ENCODE measurements at places on chromosomes 12 and 14.
A peak's percentile ranks its signal among the peaks of the same experiment; 100 is the strongest.

GRCh38 chr12:57864442-57865083, 18.0 kb upstream of the CTDSP2 start:
- DNase-seq = no peak

DNA sequence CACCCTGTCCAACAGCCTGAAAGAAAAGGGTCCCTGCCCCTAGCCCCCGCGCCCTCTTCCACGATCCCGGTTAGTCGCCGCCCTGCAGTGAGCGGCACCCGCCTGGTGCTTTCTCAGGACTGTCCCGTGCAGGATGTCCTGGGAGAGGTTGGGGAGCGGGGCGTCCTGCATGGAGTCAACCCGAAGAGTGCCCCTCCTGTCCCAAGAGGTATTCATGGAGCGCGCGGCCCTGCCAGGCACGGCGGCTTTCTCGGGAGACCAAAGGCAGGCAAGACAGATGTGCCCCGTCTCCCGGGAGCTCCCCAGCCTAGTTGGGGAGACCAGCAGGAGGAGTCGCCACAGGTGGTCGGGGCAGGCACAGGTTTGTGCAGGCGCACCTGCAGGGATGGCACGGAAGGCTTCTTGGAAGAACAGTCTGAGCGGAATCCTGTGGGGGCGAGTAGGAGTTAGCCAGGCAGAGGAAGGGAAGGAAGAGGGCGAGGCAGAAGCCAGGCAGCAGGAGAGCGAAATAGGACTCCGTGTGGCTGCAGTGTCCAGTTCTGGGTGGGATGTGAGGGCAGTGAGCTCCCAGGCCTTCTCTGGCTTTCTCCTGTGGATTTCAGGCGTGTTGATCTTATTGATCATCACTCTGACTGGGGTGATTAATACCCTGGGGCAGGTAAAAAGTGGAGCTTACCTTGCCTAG, 723 bp downstream of the SIVA1 start:
- DNase-seq = peak; percentile 22

GRCh38 chr14:92540472-92541048, 27.0 kb downstream of the RIN3 start:
- peak; percentile 68 for DNase-seq

- no peak for DNase-seq
Observed at GRCh38 chr14:42778984-42779383, 1172.3 kb downstream of the LRFN5 start.

DNA sequence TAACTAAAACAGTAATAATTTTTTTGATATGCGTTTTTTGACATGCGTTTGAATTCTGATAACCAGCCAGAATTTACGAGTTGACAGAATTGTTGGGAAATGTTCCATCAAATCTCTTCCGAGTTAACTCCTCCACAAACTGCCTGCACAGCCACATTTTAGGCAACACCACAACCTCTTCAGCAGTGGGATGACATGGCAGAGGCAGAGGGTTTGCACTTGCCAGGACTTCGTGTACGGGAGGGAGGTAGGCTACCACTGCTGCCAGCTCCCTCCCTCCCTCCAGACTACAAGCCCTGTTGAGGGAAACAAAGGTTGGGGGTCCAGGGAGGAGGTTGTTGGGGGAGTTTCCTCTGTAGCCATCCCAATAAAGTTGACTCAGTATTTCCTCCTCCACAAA, 14.5 kb upstream of the ACTR6 start:
- DNase-seq = no peak

DNA sequence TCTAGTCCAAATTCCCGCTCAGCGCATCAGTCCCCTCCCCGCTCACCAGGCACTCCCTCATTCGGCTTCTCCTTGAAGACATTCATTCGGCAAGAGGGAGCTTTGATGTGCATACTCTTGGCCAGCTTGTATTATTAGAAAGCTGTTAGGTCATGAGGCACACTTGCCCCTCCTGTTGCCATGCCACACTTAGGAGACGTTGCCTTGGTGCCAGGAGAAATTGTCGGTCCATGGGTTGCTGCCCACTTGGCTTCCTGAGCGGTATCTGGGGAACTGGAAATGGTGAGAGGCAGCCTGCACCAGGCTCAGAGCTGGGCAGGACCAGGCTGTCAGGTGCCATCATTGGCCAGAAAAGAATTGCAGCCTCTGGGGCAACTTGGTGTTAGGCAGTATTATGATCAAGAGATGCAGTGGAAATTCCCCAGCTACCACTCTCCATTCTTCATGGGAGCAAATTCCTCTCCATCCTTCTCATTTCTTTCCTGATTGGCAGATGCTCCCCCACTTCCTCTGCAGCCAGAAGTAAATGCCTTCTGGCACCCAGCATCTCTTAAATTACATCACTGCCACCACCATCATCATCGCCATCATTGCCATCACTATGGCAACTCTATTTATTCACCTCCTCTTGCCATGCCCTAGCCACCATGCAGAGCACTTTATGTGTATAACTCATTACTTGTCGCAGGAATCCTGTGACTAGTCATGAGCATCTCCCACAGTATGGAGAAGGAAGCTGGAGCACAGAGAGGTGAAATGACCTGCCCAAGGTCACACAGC, 12.4 kb downstream of the CABP1 start:
- peak; percentile 35 for DNase-seq
